ENCODE measurements at places on chromosomes 4 and X. TPM values are rescaled to one million over a fixed set of nuclear protein-coding genes. Genes with fewer than 3 reads are reported as not detected.

TMPRSS11F gene
- total RNA-seq = not detected

TKTL1 gene
- not detected for total RNA-seq

P2RY10 gene
- total RNA-seq = not detected

CLDN34 gene
- not detected for total RNA-seq

TTC29 gene
- total RNA-seq = not detected

CXCL1 gene
- 26.6 TPM for total RNA-seq

ARHGAP6 gene
- 1.6 TPM for total RNA-seq

GUCY1B1 gene
- total RNA-seq = 0.38 TPM

PPEF2 gene
- not detected for total RNA-seq

RASGEF1B gene
- total RNA-seq = 1.5 TPM

MUC7 gene
- not detected for total RNA-seq

DNAAF6 gene
- not detected for total RNA-seq

GPRASP1 gene
- total RNA-seq = 6.2 TPM

ZNF827 gene
- total RNA-seq = 7.1 TPM

ESX1 gene
- not detected for total RNA-seq

IL3RA gene
- total RNA-seq = not detected

MAGEB17 gene
- total RNA-seq = not detected

CACNA1F gene
- not detected for total RNA-seq

MAGEA4 gene
- not detected for total RNA-seq

GEMIN8 gene
- total RNA-seq = 21.4 TPM

PLXNB3 gene
- 2.5 TPM for total RNA-seq

SSX2 gene
- not detected for total RNA-seq

MAP7D3 gene
- 10.9 TPM for total RNA-seq

POU4F2 gene
- not detected for total RNA-seq
